ENCODE measurements at places on chromosomes 7 and 10. TPM values are rescaled to one million over a fixed set of nuclear protein-coding genes. Genes with fewer than 3 reads are reported as not detected.

CNNM2 gene
- total RNA-seq, result 5.5 TPM

CYP3A5 gene
- total RNA-seq, result not detected

NKX2-3 gene
- total RNA-seq, result not detected

DNA sequence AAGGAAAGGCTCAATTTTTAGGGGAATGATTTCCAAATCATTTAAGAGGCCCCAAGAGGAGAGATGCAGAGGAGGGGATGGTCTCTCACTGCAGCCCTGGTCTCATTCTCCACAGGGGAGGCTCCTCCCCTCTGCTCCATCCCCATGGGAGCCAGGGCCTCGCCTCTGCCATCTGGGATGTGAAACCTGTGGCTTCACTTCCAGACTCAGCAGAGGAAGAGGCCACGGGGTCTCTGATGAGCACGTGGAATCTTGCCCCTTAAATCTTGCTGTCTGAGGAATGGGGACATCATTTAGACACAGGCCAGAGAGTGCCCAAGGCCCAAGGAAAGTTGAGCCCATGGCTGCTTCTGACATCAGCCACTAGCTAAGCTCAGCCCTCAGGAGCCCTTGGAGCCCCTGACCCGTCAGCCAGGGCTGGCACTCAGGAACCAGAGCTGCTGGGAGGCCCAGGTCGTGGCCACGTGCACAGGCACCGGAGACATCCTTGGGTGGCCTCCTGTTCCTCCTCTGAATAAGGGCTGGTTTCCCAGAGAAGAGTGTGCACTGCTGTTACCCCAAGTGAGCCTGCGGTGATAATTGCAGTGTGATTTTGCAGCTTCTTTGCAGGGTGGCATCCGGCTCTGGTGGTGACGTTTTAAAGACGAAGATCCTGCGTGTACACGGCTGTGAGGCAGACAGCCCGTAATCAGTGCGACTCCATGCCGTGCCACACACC lies 50.5 kb downstream of the VIPR2 start:
- no peak for DNase-seq

DNA sequence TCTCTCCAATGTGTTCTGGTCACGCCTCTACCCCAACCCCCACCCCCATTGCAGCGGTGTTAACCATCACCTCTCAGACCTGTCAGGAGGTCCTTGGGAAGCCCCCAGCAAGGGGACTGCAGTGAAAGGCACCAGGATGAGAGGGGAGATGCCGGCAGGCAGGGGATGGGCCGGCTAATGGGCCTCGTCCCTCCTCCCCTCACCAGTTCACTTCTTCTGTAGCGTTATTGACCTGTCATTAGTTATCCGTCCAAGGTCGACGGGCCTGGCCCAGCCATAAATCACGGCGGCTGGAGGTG lies 18.8 kb downstream of the POLL start:
- no peak for DNase-seq

DNA sequence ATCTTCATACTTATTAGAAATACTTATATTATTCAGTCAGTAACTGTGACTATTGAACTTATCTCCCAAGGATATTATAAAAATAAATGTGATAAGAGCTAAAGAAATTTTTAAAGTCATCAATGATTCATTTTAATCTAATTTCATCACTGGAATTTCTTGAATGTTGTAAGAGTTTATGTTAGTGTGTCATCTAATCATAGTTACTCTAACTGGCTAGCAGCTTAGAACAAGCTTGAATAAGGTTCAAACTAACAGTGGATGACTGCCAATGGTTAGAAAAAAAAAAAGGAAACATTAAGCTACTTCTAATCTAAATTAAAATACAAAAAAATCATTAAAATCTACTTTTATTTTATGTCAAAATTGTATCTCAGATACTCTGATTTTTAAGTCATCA lies 1066.3 kb downstream of the CNTNAP2 start:
- no peak for DNase-seq

All from LHCN-M2 (cell line).